Renal pelvis (tissue), 12 donors: ENCODE measurements at places on chromosomes 12 and 14.
A peak's percentile ranks its signal among the peaks of the same experiment; 100 is the strongest.

DNA sequence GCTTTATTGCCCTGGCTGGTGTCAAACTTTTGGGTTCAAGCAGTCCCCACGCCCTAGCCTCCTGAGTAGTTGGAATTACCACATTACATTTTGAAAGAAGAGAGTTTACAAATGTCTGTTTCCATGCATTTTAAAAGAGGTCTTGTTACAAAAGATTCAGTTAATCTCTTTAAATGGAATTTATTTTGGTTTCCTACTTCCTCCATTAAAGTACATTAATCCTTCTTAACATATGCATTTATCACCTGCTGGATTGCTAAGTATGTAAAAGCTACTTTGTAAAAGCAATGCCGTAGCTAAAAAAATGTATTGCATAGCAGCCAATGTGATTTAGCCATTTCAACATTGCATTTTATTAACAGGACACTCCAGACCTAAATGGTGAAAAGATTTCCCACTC lies 80.4 kb downstream of the PDE3A start:
- DNase-seq, result no peak

DNA sequence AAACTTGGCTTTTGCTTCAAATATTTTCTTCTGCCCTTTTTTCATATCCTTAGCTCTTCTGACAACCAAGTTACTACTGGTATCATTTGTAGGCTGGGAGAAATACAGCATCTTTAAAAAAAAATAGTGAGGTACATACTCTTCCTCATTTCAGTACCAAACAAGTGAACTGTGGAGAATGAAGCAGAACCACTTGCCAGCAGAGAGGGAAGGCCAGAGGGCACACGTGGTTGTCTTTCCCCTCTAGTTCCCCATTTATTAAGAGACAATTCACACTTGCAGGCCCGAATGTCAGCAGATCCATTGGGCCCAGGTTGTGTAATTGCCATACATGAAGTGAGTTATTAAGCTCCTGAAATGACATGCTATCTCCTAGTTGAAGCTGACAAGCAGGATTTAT lies 3.2 kb downstream of the SUSD6 start:
- no peak for DNase-seq

DNA sequence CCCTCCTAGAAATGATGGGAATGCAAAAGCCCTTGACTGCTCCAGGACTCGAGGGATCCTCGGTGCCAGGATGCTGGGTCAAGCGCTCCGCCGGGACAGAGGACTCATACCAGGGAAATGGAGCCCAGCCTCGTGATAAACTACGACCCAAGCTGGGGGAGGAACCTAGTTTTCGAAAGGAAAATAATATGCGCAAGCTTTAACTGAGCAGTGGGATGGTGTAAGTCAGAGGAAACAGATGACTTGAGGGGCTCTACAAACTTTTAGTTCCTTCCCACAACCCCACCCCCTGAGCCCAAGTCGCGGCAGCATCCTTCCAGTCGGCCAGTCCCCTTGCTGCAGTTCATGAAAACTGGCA lies 654 bp upstream of the SUPT16H start:
- no peak for DNase-seq

DNA sequence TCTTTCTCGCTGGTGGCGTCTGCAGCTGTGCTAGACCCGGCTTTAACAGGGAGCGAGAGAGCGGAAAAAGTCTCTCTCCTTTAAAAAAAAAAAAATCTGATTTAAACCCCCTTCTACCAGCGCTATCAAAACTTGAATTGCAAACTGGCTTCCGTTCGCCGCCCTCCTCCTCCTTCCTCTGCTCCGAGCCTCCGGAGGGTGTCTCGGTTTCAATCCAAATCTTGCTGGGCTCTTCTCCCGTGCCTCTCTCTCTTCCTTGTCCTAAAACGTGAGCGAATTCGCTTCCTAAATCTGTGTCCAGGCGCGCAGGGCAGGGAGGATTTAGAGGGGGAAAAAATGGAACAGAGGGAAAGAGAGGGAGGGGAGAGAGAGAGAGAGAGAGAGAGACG lies 272 bp downstream of the TBX3 start:
- DNase-seq, result no peak

DNA sequence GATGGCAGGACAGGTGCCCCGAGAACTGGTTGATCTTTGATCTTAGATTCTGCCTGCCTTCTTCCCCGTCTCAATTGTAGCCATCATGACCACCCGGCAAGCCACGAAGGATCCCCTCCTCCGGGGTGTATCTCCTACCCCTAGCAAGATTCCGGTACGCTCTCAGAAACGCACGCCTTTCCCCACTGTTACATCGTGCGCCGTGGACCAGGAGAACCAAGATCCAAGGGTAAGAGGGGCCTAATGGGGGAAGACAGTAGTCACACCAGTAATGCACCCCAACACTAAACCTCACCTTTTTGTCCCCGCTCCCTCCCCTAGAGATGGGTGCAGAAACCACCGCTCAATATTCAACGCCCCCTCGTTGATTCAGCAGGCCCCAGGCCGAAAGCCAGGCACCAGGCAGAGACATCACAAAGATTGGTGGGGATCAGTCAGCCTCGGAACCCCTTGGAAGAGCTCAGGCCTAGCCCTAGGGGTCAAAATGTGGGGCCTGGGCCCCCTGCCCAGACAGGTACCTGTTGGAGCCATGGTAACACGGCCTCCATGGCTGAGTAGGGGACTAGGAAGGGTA lies 556 bp downstream of the TROAP start:
- DNase-seq, result no peak

DNA sequence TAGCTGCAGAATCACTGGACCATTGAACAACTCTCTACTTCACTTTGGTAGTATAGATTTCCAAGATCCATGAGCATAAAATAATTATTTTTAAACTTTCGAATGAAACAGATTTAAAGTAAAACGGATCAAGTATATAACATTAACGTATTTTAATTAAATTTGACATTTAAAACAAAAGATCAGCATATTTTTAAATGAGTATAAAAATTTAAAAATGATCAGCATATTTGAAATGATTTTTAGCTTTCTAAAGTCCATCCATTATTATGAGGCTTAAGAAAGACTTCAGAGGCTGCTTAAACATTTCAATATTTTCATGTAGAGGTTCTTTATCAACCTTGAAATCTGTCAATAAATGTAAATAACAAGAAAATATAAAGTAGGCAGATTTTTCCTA lies 5.2 kb upstream of the USP15 start:
- DNase-seq, result no peak

- no peak for DNase-seq
Measured at GRCh38 chr12:26203167-26203780, 7.9 kb downstream of the SSPN start.

DNA sequence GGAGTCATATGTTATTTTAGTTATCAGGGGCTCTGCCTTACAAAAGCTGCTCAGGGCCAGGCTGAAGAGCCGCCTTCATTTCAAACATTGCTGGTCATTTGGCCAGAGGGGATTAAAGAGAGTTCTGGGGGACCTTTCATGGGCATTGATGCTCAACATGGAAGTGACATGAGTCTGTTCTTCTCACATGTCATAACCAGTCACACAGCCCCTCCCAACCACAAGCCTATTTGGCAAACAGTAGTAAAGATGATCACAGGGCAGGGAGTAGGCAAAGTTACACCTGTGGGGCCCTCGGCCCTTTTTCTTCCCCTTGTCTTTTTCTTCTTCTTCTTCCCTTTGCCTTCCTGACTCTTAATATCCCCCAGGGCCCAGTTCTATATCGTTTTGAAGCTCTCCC lies 33.3 kb downstream of the CFAP54 start:
- DNase-seq, result no peak

DNA sequence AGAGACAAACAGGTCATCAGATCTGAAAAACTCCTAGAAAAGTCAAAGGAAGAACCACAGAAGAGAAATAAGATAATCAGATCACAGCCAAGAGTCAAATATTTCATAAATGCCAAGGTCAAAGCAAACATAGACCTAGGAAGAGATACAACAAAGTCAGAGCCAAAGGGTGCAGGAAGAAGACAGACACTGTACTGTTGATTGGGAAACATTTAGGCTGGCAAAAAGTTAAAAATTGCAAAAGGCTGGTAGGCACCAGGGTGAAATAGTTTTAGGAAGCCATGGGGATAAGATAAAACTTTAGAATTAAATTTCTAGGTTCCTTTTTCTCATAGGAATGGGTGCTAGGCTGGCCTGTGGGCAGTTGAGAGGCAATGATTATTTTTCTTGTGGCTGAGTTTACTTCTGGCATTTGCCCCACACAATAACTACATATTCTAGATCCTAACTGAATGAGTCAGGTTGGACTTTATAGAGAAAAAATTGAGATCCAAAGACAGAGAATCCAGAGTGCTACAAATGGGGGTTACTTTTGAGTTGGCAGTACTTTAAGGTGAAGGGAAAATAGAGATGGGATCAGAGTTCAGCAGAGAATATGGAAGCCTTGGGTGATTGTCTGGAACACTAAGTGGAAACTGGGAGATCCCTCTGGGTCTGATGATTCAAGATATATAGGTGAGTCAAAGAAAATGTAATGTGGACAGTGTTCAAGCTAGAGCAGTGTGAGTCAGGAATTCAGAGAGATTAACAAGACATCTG lies 215.5 kb downstream of the C12orf50 start:
- DNase-seq, result no peak

GRCh38 chr12:24605916-24606315 lies 343.0 kb downstream of the BCAT1 start:
- DNase-seq, result no peak

- no peak for DNase-seq
Measured at GRCh38 chr14:50813544-50813863, 17.5 kb downstream of the NIN start.

GRCh38 chr14:64591809-64592208 lies 42.0 kb downstream of the PPP1R36 start:
- no peak for DNase-seq

- no peak for DNase-seq
Measured at GRCh38 chr12:91991399-91992187, 154.1 kb downstream of the BTG1 start.

- DNase-seq, result no peak
Measured at GRCh38 chr14:69358966-69359365, 39.1 kb downstream of the ERH start.

- peak; percentile 83 for DNase-seq
Measured at GRCh38 chr14:23121361-23121771, 2.3 kb upstream of the CEBPE start.

- DNase-seq, result no peak
Measured at GRCh38 chr12:64819816-64820402, 4.5 kb upstream of the TBC1D30 start.

DNA sequence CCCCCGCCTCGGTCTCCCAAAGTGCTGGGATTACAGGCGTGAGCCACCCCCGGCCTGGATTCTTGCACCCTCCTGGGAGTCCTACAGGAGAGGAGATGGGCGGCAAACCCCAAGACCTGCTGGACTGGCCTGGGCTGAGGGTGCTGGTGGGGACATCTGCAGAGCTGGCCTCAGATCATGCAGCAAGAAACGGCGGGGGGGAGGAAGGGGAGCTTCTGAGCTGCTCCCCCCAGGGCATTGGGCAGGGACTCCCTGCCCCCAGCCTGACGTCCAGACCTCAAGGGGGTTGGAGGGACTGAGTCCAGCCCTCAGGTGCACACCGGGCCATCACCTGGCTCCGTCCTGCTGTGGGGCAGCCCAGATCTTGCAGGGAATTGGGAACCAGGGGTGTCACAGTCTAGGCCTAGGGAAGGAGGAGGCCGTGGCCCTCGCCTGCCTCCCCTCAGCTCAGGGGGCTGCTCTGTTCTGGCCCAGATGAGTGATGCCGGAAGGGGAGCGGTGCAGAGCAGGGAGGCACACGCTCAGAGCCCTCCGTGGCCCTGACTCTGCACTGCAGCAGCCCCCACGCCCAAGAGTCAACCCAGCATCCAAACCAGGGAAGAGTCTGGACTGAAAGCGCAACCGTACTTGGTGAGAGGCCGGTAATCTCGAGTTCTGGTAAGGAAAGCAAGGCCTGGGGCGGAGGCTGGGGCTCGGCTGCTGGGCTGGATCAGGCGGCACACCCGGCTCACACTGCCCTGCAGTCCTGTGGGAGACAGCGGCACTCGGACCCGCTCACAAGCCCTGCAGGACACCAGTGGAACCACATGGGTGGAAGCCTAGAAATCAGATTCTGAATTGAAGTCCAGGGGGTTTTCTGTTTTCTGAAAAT lies 8.9 kb upstream of the AMN start:
- no peak for DNase-seq

- no peak for DNase-seq
Measured at GRCh38 chr12:31386364-31386777, 60.4 kb upstream of the SINHCAF start.

DNA sequence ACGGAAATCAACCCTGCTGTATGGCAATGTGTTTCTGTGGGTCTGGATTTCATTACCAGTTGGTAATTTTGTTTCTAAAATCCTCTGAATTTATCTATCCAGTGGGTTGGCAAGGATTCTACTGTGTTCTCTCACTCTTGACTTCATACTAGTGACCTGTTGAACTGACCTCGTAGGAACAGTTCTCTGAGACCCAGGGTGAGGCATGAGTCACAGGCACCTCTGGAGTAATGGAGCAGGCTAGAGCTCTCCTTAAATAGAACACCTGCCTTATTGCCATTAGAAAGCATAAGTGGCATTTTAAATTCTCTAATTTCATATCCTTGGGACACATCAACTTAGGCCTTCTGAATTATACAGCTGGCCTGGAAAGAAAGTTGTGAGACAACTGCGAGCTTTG lies 258.3 kb upstream of the NAV3 start:
- DNase-seq, result no peak

- DNase-seq, result no peak
Measured at GRCh38 chr12:2082321-2082720, 29.5 kb downstream of the CACNA1C start.

DNA sequence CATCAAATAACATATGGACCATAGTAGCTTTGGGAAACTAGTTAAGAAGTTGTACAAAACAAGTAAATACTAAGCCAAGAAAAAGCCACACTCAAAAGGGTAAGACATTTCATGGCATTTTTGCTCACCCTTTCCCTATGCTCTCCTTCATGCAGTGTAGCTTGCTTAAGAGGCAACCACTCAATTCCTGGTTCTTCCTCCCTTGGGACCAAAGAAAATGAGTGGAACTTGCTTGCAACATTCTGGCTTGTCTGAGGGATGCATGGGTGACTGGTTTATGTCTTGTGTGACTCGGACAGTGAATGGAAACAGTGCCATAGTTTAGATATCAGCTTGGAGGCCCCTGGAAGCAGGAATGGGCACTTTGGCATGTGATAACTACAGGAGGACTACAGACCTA lies 252.0 kb upstream of the ARID2 start:
- no peak for DNase-seq

- no peak for DNase-seq
Measured at GRCh38 chr14:47065326-47065725, 413.7 kb upstream of the RPL10L start.
